Stimulated activated CD4-positive, alpha-beta T cell treated with anti-CD3 and anti-CD28 coated beads, TNF-alpha, amount 100 ng/mL, for 1 hour (primary cell): ENCODE measurements at places on chromosomes 1 and 21.

DNA sequence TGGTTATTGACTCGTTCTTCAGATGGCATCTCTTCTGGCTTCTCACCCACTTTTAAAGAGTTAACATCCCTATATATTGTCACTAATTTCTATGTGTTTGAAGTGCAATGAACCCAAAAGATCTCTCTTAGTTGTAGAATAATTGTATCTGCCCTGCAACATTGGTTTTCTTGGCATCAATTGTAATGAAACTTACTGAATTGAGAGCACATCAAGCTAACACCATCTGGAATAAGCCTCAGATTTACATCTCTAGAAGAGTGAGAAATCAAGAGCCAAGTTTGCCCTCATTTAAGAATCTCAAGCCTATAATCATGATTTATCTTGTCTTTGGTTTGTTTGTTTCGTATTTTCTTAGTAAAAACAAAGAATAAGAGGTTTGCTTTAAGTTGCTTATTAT lies 372.6 kb upstream of the LRRC7 start:
- DNase-seq: no peak

DNA sequence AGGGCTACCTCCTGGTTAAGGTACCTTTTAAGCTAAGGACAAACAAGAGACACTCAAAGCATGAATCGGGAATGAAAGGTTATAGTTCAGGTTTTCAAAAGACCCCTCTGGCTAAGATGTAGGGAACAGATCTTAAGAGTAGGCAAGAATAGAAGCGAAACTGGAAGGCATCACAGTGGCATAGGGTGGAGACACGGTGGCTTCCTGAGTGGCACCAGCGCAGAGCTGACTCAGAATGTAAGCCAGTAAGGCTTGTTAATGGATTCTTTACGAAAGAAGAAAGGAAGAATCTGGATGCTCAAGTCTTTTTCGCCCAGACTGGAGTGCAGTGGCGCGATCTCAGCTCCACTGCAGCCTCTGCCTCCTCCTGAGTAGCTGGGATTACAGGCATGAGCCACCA lies 21.2 kb downstream of the PADI6 start:
- no peak for DNase-seq

DNA sequence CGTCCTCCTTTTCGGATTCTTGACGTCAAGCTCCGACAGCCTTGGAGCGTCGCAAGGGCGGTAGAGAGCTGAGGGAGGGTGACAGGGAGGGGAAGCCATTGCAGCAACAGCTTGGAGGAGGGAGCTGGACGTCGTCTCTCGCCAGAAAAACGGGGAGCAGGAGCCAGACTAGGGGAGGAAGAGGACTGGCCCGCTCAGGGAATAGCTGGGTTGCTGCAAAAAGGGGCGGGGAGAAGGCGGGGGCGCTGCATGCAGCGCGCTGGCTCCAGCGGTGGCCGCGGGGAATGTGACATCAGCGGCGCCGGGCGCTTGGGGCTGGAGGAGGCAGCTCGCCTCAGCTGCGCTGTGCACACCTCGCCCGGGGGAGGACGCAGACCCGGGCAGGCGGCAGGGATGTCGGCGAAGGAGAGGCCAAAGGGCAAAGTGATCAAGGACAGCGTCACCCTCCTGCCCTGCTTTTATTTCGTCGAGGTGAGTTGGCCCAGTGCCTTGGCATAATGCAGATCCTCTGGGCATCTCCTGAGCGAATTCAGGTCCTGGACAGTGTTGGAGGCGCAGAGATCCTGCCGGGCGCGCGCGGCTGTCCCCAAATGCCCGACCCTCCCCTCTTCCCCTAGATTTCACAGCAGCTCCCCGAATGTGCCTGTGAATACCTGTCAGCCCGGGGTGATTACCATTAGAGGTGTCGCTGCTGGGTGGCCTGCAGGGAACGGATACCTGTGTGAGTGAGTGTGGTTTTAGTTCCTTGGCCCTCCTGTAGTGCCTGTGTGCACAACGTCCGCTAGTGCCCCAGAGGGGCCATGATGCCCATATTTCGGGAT lies at the start of gene PLPPR4:
TSS of gene PLPPR4 (plus strand) at position 292 of the 821 bp plus-strand sequence. CDS start at position 394, 102 bp downstream.
- no peak for DNase-seq

DNA sequence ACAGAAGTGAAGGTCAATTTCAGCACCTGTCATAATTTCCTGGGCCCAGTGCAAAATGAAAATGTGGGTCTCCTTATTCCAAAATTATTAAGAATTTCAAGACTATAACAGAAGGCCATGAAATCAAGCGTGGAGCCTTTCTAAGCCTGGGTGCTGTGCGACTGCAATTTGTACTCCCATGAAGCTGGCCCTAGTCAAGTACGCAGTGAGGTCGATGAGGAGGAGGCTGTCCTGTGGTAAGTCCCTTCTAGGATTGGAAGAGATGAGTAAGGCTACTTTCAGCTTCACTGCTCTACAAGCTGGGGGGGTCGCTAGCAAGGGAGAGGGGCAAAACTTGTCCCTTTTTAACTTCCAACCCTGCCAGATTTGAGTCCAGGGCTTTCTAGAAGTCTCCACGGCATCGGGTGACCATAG lies 410 bp upstream of the NUDC start:
- DNase-seq: no peak

- no peak for DNase-seq
Observed at GRCh38 chr1:112536561-112536960, 27.8 kb downstream of the WNT2B start.

DNA sequence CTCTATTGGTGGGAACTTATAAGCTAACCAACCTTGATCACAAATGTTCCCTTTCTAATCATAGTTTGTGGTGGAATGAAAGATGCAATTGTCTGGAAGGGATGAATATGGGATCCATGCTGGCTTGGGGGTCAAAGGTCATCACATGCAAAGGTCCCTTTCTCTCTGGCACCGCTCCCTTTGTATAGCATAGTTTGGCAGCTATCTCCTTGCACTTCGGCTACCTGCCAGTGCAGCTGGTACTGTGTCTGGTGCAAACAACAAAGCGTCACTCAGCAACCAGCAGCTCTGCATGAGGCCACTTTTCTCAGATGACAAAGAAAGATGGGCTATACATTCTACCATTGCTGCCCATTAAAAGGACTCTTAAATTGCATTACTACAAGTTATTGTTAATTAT lies 188.2 kb upstream of the NFIA start:
- DNase-seq: no peak

DNA sequence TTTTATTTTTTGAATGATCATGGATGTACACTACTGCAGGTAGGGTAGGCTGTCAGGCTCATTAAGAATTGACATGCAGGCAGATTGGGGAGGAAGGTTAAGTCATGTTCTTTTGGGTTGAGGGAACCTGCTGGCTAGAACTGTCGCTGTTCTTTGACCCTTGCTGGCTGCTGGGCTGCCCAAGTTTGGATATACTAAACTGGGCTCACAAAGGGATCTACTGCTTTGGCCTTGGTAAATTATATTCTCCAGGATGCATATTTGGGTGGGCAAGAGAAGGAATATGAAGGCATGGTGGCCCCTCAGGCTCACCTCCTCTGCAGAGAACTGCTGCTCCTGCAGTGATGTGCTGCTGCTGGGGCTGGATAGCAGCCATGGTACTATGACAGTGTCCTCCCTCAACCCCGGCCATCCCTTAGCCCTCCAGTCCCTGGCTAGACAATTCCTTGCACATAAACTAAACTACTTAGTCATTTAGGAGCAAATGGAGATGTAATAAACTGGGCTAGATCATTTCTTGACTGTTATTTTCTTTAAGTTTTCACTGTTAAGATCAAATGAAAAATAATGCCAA lies 6.1 kb downstream of the ATP1A1 start:
- DNase-seq: no peak

- no peak for DNase-seq
Observed at GRCh38 chr1:7596126-7596965, 174.8 kb upstream of the VAMP3 start.

DNA sequence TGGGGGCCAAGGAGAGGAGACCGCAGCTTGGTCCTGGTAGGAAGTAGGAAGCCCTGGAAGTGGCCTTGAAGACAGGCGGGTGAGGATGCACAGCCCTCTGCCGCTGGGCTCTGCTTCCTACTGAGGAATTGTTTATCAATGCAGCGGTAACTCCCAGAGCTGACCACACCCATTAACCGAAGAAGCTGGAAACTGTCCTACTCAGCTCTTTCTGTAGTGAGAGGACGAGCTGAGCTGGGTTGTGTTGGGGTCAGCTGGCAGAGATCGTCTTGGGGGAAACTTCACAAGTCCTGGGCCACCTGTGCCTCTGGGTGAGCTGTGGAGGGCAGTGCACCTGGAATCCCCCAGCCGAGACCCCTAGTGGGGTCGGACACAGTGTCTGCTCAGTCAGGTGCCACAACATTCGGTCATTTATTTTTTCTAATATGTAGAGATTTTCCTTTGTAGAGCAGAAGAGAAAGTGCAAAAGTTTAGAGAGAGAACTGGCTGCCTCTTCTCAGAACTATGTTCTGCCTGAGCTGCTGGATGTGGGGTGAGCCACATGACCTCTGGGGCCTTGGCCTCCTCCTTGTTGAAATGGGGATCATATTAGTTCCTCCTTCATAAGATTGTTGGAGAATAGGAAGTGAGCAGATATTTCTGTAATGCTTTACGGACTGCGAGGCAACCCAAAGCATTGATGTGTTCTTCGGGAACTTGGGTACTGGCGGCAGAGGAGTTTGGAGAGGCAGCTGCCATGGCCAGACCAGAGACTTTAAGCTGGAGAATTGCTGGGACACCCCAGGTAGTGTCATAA lies 3.6 kb downstream of the NECAP2 start:
- no peak for DNase-seq

DNA sequence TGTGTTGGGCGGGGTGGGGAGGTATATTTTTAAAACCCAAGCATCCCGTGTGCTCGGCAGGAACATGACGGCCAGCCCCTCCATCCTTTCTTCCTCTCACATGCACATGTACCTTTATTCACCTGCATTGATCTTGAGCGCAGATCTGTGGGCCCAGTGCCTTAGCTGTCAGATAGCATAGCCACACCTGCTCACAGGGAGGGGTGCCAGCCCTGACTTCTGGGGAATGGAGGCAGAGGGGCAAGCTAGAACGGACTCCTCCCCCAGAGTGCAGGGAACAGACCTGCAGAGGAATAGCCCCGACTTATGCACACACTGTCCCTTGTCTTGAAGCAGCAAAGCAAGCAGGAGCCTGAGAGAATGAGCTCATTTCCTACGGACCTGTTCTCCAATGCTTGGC lies 56.1 kb downstream of the DESI2 start:
- no peak for DNase-seq

DNA sequence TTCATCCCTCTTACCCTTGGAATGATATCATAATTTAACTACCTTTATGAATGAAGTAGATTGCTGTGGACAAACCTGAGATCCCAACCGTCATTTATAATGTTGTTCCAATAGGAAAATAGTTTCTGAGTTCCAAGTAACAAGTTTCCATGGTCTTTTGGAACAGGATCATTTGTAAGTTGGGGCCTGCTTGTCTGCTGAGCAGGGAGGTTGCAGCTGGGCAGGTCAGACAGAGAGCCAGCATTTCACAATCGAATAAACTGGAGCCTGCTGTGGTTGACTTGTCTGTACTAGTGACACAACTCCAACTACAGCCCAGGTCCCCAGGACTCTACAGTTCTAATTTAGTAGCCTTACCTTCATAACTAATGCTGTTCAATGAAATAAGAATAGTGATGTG lies 18.6 kb upstream of the RALGPS2 start:
- no peak for DNase-seq

- DNase-seq: no peak
Observed at GRCh38 chr21:39946199-39946598, 79.0 kb downstream of the PCP4 start.

- DNase-seq: no peak
Observed at GRCh38 chr21:45322960-45323461, 35.3 kb upstream of the POFUT2 start.

GRCh38 chr1:201310986-201311355 lies 27.7 kb downstream of the PKP1 start:
- DNase-seq: no peak
